ENCODE measurements at places on chromosomes 12 and 14. TPM values are rescaled to one million over a fixed set of nuclear protein-coding genes. Genes with fewer than 3 reads are reported as not detected.

The REP15 gene
- 3.0 TPM for total RNA-seq

The CEBPE gene
- not detected for total RNA-seq

The NGB gene
- not detected for total RNA-seq

The TMX1 gene
- total RNA-seq = 38.2 TPM

The MYF5 gene
- total RNA-seq = 48.5 TPM

The COCH gene
- total RNA-seq = 2.8 TPM

The C12orf50 gene
- total RNA-seq = not detected

The ATG101 gene
- total RNA-seq = 30.3 TPM

The BEST3 gene
- 72.2 TPM for total RNA-seq

The KRT79 gene
- 0.21 TPM for total RNA-seq

The OTX2 gene
- 0.10 TPM for total RNA-seq

The PLCZ1 gene
- total RNA-seq = not detected

The CLEC4C gene
- total RNA-seq = not detected

The RNASE3 gene
- total RNA-seq = not detected

The KLRC1 gene
- total RNA-seq = 0.72 TPM

The SPTSSA gene
- 25.6 TPM for total RNA-seq

The SLCO1A2 gene
- 0.10 TPM for total RNA-seq

The PTPN21 gene
- total RNA-seq = 31.3 TPM

The RAD51AP1 gene
- total RNA-seq = 18.3 TPM

All from tongue (tissue), 3 donors.